NCI-H187 (cell line): ENCODE measurements at places on chromosomes 1 and 21.
A peak's percentile ranks its signal among the peaks of the same experiment; 100 is the strongest.

GRCh38 chr1:245835386-245835785 lies 671.7 kb downstream of the SMYD3 start:
- no peak for DNase-seq

DNA sequence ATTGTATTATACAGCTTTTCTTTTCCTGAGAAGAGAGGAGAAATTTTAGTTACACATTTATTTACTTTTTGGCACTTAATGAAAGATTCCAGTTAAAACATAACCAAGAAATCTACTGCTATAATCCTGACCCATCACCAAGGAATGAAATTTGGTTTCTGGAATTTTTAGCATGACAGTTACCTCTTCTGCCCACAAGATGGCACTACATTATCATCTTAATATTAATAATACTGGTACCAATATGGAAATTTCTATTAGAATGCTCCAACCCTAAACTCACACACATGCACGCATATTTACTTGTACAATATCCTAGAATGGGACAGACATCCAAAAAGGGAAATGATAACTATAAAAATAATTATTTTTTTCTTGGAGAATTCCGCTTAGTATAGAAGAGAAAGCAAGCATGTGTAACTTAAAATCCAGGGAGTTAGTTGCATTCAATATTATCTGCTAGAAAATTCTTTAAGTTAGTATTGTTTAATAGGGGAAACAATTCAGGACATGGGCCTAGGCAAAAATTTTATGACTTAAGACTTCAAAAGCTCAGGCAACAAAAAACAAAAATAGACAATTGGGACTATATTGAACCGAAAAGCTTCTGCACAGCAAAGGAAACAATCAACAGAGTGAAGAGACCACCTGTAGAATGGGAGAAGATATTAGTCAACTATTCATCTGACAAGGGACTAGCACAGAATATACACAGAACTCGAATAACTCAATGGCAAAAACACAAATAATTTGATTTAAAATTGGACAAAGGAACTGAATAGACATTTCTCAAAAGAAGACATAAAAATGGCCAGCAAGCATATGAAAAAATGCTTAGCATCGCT lies 37.4 kb downstream of the MAP3K21 start:
- no peak for DNase-seq

GRCh38 chr1:112706505-112707220 lies at the start of gene RHOC:
Gene RHOC (minus strand): TSS chr1:112707127. CDS start chr1:112703799, 3,328 bp downstream.
- DNase-seq, result no peak

GRCh38 chr1:60894741-60895140 lies 187.6 kb upstream of the NFIA start:
- no peak for DNase-seq

GRCh38 chr1:232650418-232650817 lies 20.5 kb upstream of the SIPA1L2 start:
- no peak for DNase-seq

DNA sequence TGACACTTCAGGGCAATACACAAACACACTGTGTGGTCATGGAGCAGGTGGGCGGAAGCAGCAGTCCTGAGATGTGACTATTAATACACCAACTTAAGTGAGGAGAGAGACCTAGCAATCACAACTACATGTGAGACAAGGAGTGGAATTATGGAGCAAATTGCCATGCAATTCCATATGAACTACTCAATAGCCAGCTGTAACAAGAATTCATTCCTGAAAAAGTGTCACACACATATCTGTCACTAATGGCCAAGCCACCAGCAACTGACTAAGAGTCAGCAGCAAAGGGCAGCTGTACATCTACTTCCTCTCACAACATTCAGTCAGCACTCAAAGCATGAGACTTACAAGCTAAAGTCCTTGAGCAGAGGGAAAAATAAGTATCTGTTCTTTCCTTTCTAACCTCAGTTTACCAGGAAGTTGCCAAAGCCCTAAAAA lies 46.2 kb downstream of the GPR3 start:
- DNase-seq, result no peak

GRCh38 chr1:19672237-19672636 lies 7.6 kb downstream of the HTR6 start:
- DNase-seq, result no peak

GRCh38 chr1:240189386-240189989 lies 97.8 kb downstream of the FMN2 start:
- no peak for DNase-seq

DNA sequence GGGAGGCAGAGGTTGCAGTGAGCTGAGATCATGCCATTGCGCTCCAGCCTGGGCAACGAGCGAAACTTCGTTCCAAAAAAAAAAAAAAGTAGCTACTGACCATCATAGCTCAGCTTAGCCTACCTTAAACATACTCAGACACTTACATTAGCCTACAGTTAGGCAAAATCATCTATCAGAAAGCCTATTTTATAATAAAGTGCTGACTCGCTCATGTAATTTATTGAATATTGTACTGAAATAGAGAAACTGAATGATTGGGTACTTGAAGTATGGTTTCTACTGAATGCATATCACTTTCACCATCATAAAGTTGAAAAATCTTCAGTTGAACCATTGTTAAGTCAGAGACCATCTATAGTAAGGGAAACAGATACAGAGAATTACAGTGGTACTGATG lies 93.9 kb upstream of the BMP8A start:
- no peak for DNase-seq

DNA sequence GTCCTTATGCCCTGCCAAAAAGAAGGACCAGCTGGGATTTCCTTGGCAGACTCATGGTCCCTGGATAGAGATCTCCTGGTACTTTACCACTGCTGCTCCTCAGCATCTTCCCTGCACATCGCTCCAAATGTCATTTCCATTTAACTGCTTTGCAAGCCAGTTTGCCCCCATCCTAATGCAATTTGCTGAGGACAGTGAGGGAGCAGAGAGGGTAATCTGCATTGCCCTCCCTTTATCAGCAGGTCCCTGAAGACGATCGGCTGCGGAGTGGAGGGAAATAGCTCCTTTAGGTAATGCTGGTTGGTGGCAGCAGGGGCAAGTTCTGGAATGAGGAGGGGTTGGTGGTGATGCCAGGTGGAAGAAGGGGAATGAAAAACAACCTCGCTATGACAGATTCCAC lies 2.7 kb downstream of the PLXNA2 start:
- no peak for DNase-seq

DNA sequence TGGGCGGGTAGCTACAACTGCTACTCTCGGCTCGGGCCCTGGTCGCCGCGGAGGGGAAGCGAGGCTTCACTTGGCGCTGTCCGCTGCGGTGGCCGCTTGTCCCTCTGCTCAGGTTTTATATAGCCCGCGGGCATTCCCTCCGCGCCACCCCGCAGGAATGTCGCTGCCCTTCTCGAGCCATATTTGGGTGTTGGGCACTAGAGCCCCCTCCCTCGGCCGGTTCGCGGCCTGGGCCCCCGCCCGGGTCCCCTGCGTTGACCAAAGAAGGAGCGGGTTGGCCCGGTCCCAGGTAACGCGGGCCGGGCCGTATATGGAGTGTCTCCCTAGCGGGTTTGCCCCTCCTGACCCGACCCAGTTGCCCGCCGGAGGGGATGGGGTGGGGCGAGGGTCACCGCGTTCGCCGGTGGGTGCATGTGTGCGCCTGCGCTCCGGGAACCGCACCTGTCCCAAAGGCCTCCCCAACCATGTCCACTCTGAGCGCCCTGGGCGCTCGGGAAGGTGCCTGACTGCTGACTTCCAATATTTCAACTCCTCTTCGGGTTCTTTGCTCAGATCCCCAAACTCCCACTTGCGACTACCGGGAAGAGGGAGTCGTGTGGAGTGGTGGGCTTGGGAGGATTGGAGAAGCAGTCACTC lies at the start of gene ACTA1:
Gene ACTA1 (minus strand): TSS at position 90 of the 636 bp plus-strand sequence. CDS start 979 bp downstream, outside the sequence.
- DNase-seq, result no peak

GRCh38 chr1:156858555-156858956 lies 361 bp downstream of the INSRR start:
- no peak for DNase-seq

DNA sequence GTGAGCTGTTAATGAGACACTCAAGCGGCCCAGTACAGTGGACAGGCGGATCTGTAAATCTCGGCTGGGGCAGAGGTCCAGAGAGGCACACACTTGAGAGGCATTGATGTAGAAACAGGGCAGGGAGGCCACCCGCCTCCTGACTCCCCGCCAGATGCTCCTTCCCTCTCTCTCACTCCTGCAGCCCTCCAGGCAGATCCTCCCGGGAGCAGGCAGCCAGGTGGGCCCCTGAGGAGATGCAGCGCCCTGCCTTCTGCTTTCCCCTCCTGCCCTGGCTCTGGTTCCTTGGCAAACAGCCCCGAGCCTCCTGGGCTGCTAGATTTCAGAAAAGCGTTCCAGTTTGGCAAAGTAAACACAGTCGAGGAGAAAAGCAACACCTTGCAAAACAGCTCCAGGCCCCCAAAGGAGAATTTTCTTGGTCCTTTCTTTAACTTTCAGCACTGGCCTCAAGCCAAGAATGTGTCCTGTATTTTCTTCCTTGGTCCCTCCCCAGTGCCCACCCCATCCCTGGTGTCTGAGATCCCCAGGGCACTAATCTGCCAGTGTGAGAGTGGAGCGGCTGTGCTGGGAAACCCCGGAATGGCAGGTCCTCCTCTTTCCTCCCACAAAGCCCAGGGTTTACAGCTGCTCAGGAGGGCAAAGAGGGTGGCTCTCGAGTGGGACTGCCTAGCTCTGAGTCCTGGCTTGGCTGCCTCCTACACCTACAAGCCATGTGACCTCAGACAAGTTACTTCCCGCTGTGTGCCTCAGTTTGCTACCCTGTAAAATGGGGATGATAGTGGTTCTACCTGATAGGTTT lies 29.4 kb upstream of the IFNLR1 start:
- DNase-seq, result peak; percentile 32

DNA sequence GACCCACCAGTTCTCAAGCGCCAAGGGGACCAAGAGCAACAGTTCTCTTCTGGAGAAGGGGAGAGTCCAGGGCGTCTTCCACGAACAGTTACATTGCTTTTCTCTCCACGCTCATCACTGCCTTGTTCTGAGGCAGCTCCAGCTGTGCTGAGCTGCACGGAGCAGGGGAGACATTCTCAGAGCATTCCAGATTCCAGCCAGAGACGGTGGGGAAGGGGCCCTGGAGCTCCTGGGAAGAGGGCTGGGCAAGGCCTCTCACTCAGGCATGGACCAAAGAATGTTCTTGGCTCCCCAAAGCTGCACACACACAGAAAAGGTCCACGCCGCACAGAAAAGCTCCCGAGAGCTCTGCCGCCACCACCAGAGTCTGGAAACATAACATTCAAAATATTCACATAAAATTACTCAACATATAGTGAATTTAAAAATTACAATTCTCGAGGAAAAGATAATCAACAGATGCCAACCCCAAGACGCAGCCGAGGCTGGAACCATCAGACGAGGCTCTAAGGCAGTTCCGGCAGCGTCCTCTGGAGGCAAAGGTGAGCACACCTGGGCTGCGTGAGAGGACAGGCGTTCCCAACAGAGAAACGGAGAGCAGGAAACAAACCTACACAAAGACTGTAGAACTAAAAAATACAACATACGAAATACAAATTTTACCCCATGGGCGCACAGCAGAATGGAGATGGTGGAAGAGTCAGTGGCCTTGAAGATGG lies 40.5 kb downstream of the UBE2G2 start:
- peak; percentile 46 for DNase-seq

GRCh38 chr1:71921935-71922559 lies 360.3 kb downstream of the NEGR1 start:
- DNase-seq, result no peak

- no peak for DNase-seq
Measured at GRCh38 chr21:41216486-41216885, 48.5 kb downstream of the BACE2 start.

GRCh38 chr1:213564215-213564659 lies 423.5 kb upstream of the PROX1 start:
- DNase-seq, result no peak

- no peak for DNase-seq
Measured at GRCh38 chr1:13784971-13785370, 85.0 kb downstream of the PRDM2 start.

DNA sequence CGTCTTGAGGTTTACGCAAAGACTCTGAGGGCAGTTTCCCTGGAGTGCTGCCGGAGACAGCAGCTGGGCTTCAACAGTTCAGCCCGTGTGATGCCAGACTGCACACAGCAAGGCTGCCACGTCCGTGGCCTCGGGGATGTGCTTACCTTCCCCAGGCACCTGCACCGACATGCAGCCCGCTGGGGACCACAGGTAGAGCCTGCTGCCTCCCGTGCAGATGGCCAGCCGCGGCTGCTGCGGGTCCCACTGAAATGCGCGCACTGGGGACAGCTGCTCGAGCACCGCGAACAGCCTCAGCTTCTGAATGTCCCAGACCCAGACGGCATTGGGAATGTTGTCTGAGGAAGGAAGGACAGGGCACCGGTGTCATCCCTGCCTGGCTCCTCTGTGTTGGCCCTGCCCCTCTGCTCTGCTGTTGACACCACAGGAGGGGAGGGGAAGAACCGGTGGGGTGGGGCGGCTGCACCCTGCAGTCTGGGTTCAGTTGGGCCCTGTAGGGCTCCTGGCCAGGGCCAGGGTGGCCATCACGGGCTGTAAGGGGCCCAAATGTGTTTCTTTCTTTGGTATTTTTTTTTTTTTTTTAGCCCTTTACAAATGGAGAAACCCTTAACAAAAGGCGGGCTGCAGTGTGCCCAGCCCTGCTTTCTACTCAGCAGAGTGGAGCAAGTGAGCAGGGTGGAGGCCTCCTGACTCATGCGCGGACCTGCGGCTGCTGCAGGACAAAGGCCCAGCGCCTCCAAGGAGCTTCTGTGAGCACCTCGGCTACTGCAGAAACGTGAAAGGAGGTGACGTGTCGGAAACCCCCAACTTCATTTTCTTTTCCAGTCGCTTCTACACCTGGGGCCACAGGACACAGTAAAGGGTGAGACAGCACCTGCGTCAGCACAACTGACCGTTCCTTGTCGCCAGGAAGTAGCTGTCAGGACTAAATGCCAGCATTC lies 6.8 kb downstream of the TPRG1L start:
- DNase-seq, result no peak

GRCh38 chr1:30968220-30968971 lies 59.8 kb upstream of the SDC3 start:
- no peak for DNase-seq

DNA sequence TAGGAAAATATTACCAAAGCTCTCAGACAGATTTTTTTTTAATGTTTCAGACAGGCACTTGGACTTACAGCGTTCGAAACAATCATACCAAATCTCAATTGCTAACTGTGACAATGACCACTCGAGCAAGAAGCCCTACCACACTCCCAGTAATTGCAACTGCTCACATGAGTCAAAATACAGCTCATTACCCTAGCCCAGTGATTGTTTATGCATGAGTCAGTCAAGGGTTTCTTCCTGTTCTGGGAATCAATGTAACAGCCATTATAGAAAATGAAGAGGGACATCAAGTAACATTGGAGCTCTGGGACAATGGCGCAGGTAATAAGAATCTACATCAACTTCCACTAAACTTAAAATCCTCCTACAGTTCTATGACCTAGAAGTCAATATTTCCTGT lies 56.1 kb upstream of the SH3GLB1 start:
- DNase-seq, result no peak

GRCh38 chr21:31360717-31361116 lies 16.7 kb upstream of the TIAM1 start:
- no peak for DNase-seq

DNA sequence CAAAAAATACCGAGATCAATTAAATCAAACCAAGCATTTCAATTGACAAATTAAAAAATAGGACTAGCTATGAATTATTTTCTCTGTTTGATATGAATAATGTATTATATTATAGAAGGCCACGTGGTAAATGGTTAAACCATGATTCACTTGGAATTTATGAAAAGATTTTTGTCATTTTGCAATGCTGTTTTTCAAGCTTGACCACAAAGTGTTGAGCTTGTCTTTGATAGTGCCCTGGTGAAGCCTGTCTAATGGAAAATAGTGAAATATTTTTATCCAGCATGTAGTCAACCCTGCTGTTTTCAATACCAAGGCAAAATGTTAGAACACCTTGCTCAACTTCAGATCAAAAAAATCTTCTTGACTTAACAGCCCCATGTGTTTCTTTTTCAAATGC lies 288.0 kb upstream of the PRMT6 start:
- DNase-seq, result no peak
